AG04450 (cell line): ENCODE measurements at places on chromosomes 1 and 21. TPM values are rescaled to one million over a fixed set of nuclear protein-coding genes. Genes with fewer than 3 reads are reported as not detected.
A peak's percentile ranks its signal among the peaks of the same experiment; 100 is the strongest.

CBR3 gene
- 10.2 and 10.9 TPM in 2 replicates for polyA plus RNA-seq

LCE1E gene
- polyA plus RNA-seq = not detected in 2 replicates

LCE3D gene
- polyA plus RNA-seq = not detected in 2 replicates

CYP4Z1 gene
- not detected in 2 replicates for polyA plus RNA-seq

- DNase-seq = no peak
Observed at GRCh38 chr1:84757301-84757700, 67.0 kb upstream of the SSX2IP start.

DNA sequence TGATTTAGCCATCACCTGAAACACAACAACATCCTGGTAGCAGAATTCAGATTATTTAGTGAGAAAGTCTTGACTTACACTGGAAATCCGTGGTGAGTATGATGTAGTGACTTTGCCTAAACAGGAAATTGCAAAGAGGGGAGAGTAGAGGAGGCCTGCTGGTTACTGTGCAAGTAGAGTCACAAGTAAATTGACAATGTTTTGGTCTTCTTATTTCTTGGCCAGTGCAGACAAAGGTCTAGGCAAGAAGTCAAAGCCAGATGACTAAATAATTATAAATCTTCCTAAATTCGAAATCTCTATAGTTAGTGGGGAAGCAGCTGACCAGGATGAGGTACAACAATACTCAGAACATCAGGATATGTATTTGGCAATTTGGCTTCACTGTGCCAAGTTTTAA, 159.5 kb upstream of the KCTD3 start:
- peak; percentile 11 for DNase-seq

DNA sequence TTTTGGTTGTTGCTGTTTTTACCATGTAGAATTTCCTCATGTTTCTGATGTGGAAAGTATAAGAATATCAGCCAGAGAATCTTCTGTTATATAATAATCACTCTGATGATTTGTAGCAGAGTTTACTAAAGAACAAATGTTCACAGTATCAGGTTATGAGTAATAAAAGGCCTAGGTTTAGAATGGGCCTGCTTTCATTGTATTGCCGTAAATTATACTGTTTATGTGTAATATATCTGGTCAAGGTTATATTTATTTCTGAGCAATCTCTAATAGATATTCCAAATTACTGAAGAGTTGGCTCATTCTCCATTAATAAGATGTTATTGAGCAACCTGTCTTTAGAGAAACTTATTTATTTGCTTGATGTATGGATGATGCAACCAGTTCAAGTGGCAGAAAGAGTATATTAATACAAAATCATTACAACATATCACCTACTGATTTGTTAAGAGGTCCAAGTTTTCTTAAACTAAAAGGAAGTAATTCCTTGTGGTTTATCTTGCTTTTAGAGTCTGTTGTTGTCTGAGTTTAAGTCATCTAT, 649.4 kb upstream of the CXADR start:
- DNase-seq = no peak

GRCh38 chr1:110474444-110474843, 23.5 kb downstream of the PROK1 start:
- no peak for DNase-seq

DNA sequence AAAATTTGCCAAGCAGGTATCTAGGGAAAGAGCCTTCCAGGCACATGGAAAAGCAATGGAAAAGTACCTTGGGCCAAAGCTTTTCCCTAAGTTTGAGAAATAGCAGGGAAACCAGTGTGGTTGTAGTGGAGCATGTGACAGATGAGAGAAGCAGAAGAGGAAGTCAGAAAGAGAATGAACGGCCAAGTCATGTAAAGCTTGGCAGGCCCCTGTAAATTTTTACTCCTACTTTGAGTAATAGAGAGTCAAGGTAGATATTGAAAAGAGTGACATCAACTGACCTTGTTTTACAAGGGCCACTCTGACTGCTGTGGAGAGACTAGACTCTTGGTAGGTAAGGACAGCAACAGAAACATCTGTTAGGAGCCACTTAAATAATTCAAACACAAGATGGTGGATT, 180.9 kb upstream of the PRMT6 start:
- DNase-seq = no peak

GRCh38 chr1:8669606-8670335, 147.7 kb downstream of the RERE start:
- DNase-seq = no peak

DNA sequence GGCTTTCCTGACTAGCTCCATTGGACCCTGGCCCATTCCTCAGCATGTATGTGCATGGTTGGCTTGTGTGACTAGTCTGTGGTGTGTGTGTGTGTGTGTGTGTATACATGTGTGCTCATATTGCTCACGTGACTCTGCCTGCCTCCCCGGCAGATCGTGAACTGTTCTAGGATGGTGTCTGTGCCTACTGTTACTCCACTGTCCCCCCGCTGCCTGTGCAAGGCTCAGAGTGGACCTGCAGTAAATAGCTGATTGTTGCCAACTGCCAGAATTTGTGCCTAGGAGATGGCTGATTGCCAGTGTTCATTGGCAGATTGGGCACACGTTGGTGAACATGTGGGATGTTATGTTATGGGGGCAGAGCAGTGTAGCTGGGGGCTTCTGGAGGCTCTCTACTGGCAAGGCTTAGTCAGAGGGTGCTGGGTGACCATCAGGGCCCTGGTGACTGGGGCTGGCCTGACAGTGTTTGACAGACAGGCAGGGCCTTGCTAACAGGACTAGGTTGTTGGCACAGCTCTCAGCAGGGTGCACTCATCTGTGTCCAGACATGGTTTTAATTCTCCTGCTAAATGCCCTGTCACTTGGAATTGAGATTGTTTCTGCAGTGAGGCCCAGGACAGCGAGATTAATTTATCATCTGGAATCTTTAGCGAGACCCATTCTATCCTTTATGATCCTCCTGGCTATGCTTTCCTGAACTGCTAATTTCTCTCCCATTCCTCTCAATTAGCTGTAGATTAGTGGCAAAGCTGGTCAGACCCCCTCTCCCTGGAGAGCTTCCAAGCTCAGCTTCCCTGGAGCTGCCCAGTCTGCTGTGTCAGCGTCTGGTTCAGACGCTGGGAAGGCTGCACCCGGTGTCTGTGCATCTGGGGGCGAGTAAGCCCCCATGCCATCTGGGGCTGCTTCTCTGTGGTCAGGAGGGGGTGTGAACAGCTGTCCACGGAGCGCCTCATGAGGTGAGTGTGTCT, 20.8 kb downstream of the SLC6A17 start:
- no peak for DNase-seq

DNA sequence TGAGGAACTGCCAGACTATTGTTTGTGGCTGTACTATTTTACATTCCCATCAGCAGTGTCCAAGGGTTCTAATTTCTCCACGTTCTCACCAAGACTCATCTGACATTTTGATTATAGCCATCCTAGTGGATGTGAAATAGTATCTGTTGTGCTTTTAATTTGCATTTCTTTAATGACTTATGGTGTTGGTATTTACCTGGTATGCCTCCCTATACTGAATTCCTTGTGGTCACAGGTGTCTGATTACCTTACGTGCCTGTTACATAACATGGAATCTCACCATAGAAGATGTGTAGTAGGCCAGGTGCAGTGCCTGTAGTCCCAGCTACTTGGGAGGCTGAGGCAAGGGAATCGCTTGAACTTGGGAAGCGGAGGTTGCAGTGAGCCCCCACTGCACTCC, 13.5 kb downstream of the ZYG11A start:
- no peak for DNase-seq

- no peak for DNase-seq
Observed at GRCh38 chr1:209383907-209384709, 199.4 kb upstream of the CAMK1G start.

GRCh38 chr1:207518608-207519236, 22.8 kb downstream of the CR1 start:
- no peak for DNase-seq
